ENCODE measurements at places on chromosomes 5 and 9.

GRCh38 chr9:3441197-3441816 is 84.5 kb downstream of the RFX3 start:
- peak; percentile 31 for DNase-seq

- DNase-seq = peak; percentile 41
Observed at GRCh38 chr5:129664336-129664937, 83.5 kb upstream of the MINAR2 start.

DNA sequence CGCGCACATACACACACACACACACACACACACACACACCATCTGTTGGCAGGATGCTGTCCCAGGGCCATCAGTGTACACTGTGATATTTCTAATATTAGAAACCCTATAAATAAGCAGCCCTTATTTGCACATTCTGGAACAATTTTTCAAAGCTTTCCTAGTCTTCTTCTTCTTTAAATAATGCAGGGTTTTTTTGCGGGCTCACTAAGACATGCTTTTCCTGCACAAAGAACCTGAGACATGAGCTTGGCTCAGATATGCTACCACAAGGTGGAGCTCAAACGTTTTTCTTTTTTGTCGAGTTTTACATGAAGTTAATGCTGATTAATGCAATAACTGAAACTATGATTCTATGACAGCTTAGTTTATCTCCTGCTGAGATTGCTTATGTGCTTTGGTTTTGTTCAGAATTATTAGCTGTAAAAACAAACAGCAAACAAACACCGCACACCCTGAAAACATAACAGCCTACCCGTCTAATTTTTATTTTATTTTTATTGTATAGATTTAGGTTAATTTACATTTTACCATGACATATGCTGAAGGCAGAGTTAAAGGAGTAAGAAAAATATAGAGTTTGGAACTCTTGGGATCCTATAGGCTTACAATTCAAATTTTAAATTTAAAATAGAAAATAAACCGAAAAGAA is 95.8 kb downstream of the ALDH1A1 start:
- no peak for DNase-seq

DNA sequence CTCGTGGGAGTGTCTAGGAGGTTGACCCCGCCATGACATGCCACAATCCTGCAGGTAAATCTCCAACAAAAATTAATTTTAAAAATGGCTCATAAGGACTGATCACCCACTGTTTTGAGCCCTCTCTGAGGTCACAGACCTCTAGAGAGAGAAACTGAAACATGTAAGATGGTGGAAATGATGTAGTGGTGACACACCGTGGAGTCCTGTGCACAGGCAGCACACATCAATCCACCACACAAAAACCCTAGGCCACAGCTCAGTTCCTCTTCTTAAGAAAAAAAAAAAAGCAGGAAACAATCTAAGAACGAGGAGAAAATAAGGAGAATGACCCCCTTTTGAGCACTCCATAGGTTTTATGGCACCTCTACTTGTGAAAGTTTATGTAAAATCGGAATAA is 93.8 kb upstream of the FAM120A start:
- no peak for DNase-seq

DNA sequence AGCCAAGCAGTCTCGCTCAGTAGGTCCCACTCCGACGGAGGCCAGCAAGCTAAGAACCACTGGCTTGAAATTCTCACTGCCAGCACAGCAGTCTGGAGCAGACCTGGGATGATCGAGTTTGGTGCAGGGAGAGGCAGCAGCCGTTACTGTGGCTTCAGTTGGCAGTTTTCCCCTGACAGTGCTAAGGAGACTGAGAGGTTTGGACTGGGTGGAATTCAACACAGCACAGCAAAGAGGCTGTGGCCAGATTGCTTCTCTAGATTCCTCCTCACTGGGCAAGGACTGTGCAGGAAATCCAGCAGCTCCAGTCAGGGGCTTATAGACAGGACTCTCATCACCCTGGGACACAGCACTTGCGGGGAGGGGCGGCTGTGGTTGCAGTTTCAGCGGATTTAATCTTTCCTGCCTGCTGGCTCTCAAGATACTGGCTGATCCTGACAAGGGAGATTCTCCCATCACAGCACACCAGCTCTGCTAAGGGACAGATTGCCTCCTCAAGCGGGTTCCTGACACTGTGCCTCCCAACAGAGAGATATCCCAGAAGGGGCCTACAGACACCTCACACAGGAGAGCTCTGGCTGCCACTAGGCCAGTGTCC is 122.1 kb downstream of the YIPF5 start:
- DNase-seq = no peak

GRCh38 chr9:112841261-112841660 is 49.4 kb downstream of the SLC46A2 start:
- no peak for DNase-seq

- DNase-seq = no peak
Observed at GRCh38 chr9:72982146-72982799, 29.4 kb upstream of the ALDH1A1 start.

GRCh38 chr5:135188233-135188914 is 154.3 kb upstream of the PITX1 start:
- no peak for DNase-seq

- DNase-seq = no peak
Observed at GRCh38 chr5:158807-159447, 32.4 kb upstream of the LRRC14B start.

DNA sequence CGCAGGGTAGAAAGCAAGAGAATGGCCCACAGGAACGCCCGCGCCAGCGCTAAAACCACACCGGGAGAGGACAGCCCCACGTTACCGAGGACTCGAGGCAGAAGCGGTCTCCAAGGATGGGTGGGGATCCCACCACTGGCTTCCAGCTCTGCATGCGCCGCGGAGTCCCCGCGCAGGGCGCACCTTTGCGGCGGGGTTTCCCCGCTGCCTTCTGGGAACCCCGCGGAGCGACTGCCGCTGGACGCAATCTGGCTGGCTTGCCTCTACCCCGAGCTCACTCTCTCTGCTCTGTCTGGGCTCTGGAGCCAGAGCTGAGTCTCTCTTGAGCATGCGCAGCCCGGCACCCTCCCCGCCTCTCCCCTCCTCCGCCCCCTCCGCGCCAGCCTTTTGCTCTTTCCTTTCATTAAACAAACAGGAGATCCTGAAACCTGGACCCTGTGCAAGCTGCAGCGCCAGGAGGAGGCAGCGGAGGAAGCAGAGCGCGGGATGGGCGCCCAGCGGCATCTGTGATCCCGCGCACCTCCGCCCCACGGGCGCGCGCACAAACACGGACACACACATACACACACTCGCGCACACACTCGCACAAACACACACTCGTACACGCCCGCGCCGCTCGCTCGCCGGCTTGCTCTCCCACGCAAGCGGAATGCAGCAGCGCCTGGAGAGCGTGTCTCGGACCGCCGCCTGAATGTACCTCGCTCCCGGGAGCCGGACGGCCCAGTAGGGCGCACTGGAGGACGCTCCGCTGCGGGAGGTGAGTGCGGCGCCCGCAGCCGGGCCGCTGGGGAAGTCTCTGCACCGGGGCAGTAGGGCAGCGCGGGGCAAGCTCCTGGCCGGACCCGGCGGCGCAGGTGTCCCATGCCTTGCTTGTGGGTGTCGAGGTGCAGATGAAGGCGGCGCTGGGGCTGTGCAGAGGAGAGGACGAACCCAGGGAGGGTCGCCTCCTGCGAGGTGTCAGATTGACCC is at the start of gene PLPPR1:
TSS of gene PLPPR1 (plus strand) at position 382 of the 969 bp plus-strand sequence.
- DNase-seq = peak; percentile 54

DNA sequence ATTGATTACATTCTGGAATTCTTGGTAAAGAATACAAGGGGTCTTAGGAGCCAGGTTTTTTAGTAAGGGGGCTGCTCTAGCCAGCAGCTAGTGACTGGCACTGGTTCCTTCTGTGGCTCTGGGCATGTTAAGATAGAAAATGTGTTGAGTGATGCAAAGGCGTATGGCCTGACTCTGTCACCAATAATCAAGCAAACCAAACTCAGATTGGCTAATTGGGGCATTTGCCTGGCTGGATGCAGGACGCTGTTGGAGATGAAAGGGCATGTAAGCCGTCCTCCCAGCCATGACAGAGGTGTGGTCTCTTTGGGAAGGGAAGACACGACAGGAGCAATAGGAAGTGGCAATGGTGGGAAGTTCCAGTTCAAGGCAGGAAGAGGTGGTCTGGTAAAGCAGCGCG is 87.6 kb upstream of the CTSL start:
- DNase-seq = no peak

DNA sequence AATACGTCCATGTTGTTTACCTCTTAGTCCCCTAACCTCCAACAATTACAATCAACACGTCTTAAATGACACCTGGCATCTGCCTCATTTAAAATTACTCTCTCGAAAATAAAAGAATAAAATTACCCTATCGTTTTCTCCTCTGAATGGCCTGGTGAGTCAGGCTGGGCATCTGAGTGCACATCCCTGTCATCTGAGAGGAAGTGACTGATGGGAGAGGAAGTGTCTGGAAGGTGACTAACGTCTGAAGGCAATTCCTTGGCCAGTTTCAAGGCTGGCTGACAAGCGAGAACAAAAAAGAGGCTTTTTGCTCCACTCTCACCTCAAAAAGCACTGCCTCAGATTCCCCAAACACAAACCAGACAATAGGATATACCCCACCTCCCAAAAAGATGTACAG is 57.7 kb downstream of the MAPKAP1 start:
- DNase-seq = no peak

- no peak for DNase-seq
Observed at GRCh38 chr9:14434158-14434504, 120.2 kb upstream of the NFIB start.

All from transverse colon (tissue), 4 donors.